CD4-positive, alpha-beta T cell treated with Interleukin-15 for 1 hour (primary cell): ENCODE measurements at places on chromosomes 3 and 15.
A peak's percentile ranks its signal among the peaks of the same experiment; 100 is the strongest.

- DNase-seq = no peak
Measured at GRCh38 chr15:83207009-83207659, 489 bp downstream of the HDGFL3 start.

DNA sequence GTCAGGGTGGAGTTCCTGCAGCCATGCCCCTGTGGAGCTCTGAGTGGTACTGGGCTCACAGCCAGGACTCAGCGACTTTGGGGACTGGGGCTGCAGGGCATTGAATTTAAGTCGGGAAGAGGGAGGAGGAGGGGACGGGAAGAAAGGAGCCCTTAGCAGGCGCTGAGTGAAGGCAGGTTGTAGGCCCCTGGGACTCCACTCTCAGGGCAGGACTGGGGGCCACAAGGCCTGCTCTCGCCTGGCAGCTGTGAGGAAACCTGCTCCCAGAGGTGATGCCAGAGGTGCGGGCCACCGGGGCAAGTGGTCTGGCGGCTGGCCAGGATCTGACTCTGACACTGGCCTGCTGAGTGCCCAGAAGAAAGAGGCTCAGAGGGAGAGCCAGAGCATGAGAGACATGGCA lies 73.5 kb downstream of the EPHB3 start:
- no peak for DNase-seq

GRCh38 chr15:90708516-90708915 lies 8.6 kb upstream of the BLM start:
- DNase-seq = no peak

DNA sequence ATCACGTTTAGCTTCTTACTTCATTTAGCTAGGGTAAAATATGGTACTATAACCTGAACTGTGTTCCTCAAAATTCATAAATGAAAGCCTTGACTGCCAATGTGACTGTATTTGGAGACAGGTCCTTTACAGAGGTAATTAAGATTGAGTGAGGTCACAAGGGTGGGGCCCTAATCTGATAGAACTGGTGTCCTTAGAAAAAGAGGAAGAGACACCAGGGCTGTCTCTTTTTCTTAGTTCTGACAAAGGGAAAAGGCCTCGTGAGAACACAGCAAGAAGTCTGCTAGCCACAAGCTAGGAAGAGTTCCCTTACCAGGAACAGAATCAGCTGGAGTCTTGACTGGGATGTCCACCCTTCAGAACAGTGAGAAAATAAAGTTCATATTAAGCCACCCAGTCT lies 162.7 kb downstream of the GMNC start:
- DNase-seq = no peak

GRCh38 chr3:106830334-106830733 lies 546.9 kb upstream of the CCDC54 start:
- no peak for DNase-seq

DNA sequence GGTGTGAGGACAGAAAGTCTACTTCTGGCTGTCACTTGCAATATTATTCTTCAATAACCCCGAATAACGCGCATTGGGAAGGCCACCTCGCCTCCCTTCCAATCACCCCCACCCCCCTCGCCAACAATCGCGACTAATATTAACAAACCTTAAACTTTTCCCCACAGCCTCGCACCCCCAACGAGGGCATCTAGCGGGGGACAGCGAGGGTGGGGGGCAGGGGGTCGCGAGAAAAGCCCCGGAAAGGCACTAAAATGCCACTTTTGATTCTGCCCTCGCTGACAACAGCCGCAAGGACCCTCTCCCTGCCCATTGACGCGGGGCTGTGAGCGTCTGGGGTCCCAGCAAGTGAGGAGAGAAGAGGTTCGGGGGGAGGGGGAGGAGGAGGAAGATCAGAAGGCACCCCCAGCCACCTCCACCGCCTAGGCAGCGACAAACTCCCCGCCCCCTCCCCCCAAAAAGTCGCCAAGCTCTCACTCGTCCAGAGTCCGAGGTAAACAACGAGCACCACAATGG lies 868 bp downstream of the SATB1 start:
- no peak for DNase-seq

- peak; percentile 34 for DNase-seq
Measured at GRCh38 chr3:69092030-69092516, 7.3 kb downstream of the ARL6IP5 start.

DNA sequence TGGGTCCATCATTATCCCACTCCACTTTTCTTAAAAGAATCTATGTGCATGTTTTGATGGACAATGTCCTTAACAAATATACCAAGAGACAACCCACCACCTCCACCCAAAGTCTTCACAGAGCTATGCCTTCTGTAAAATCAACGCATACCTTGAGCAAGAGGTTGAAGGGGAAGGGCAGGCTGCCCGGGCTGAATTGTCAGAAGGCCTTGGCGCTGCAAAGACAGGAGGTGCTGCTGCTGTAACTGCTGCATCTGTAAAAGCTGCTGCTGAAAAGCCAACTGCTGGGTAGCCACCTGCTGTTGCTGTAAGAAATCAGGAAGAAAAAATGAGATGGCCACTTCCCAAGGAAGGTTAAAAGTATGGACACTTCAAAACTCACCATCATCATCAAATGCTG lies 536.7 kb downstream of the FOXP1 start:
- DNase-seq = no peak

DNA sequence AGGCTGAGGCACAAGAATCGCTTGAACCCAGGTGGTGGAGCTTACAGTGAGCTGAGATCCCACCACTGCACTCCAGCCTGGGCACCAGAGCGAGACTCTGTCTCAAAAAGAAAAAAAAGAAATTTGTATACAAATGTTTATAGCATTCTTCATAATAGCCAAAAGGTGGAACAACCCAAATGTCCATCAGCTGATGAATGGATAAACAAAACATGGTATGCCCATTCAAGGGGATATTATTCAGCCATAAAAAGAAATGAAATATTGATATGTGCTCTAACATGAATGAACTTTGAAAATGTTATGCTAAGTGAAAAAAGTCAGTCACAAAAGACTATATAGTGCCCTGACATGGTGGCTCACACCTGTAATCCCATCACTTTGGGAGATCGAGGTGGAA lies 11.4 kb downstream of the LHFPL4 start:
- DNase-seq = no peak

DNA sequence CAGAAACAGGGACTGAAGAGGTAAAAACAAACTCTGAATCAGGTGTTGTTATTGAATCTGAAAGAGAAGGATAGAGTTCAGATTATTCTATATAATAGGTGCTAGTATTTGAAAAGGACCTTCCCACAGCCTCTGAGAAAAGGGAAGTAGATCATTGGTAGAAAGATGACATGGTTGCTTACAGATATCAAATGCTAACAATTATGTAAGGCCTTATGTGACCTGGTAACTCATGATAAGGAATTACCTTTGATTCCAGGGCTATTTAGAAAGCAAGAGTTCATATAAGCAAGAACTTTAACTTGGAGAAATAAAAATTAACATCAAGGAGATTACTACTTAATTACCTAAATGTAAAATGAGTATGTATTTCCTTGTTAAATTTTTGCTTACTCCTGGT lies 7.6 kb downstream of the SLC27A2 start:
- DNase-seq = no peak

DNA sequence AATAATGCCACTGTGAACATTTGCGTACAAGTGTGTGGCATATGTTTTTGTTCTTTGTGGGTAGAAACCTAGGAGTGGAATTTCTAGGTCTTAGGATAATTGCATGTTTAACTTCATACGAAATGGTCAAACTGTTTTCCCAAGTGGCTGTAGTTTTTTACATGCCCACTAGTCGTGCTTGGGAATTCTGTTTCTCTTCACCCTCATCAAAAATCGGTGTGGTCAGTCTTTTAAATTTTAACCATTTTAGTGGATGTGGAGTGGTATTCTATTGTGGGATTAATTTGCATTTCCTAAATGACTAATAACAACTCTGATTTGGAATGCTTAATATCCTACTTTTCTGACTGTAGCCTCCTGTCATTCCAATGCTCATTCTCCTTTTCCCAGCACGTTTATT lies 27.6 kb downstream of the ZFAND6 start:
- DNase-seq = no peak

GRCh38 chr3:177290633-177291032 lies 93.4 kb upstream of the TBL1XR1 start:
- no peak for DNase-seq

GRCh38 chr3:106275592-106275991 lies 406.8 kb upstream of the CBLB start:
- no peak for DNase-seq

GRCh38 chr3:150956376-150956775 lies 16.2 kb downstream of the CLRN1 start:
- no peak for DNase-seq

DNA sequence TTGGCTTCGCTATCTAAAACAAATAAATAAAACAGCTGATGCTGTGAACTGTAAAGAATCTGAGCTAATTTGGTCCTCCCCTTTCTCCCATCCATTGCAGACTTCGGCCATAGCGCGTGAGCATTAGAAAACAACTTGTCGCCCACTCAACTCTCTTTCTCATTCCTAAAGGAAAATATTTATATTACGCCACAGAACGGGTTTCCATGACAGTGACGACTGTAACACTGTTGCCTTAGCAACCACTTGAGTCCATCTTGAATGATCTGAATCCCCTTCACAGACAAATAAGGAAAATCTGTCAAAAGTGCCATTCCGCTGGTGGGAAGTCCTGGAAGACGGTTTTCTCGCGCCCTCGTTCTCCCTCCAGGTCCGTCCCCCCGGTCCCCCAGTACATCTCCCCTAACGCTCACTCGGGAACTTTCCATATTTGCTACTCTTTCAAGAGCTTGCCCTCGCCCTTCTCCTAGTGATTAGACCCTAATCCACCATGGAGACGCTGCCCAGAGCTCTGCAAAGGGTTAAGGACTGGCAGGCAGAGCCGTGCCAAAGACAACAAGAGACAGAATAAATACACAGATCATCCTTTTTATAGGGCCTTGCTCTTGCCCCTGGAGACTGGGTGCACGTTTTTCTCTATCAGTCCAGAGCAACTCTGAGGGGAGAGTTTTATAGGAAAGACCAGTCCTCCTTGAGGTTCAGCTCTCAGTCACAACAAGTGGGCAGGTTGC lies 50.5 kb downstream of the CRYGS start:
- no peak for DNase-seq
